Stimulated activated naive CD8-positive, alpha-beta T cell treated with anti-CD3 and anti-CD28 coated beads, Interleukin-15, amount 100 ng/mL, for 72 hours (primary cell): ENCODE measurements at places on chromosomes 5 and 9.

GRCh38 chr5:151075698-151076331 is 5.0 kb downstream of the TNIP1 start:
- no peak for DNase-seq

DNA sequence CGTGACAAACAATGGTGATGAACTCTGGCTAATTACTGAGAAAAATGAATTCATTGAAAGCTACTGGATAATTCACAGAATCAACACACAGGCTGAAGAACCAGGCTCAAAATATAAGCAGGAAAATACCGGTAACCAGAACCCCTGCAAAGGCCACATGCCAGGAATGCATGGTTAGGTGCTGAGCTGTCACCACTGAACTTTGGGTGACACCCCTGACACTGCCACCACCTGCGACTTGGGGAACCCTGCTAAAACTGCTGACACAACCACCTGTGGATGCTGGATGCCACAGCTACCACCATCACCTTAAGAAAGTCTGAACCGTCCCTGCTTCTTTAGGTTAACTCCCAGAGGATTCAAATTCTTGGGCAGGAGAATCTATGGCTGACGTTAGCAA is 72.0 kb upstream of the NR4A3 start:
- no peak for DNase-seq

DNA sequence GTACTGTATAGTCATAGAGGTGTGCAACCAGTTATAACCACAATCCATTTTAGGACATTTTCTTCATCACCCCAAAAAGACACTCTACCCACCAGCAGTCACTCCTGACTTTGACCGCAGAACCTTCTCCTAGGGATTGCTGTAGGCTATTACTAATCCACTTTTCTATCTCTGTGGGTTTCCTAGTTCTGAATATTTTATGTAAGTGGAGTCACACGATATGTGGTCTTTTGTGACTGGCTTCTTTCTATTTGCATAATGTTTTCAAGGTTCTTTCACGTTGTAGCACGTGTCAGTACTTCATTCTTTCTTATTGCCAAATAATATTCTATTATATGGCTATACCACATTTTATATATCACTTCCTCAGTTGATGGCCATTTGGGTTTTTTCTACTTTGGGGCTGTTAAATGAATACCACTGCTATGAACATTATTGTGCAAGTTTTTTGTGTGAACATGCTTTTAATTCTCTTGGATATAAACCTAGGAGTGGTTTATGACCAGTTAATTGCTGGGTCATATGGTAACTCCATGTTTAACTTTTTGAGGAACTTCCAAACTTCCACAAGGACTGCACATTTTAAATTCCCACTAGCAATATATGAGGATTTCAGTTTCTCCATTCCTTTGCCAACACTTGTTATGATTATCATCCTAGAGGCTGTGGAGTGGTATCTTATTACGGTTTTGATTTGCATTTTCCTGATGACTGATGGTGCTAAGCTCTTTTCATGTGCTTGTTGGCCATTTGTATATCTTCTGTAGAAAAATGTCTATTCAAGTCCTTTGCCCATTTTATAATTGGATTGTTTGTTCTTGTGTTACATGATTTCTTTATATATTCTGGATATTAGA is 37.8 kb downstream of the MRRF start:
- DNase-seq, result no peak

GRCh38 chr5:121350181-121350930 is 501.3 kb upstream of the FTMT start:
- no peak for DNase-seq

GRCh38 chr9:35108461-35108860 is 5.5 kb upstream of the STOML2 start:
- no peak for DNase-seq

- no peak for DNase-seq
These were observed 4.1 kb upstream of the ASPN start for GRCh38 chr9:92486371-92486770.

- DNase-seq, result no peak
These were observed 12.8 kb downstream of the AFAP1L1 start for GRCh38 chr5:149284501-149284900.

DNA sequence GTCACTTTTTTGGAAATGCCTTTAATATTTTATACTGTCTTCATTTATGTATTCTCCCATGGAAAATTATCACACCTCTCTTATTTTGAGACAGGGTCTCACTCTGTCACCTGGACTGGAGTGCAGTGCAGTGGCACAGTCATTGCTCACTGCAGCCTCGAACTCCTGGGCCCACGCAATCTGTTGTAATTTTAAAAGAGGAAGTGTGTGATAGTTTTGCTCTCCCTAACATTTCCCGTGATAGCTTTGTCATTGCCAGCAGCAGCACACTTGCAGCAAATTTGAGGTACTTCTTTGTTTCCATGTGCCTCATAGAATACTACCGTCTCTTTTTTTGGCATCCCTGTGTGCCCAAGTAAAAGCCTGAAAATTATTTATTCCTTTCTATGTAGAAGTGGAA is 103.5 kb downstream of the RNF180 start:
- DNase-seq, result no peak

GRCh38 chr9:100426189-100426529 is 784 bp upstream of the MSANTD3 start:
- DNase-seq, result no peak

GRCh38 chr5:125341436-125341835 is 595.0 kb upstream of the ZNF608 start:
- no peak for DNase-seq

DNA sequence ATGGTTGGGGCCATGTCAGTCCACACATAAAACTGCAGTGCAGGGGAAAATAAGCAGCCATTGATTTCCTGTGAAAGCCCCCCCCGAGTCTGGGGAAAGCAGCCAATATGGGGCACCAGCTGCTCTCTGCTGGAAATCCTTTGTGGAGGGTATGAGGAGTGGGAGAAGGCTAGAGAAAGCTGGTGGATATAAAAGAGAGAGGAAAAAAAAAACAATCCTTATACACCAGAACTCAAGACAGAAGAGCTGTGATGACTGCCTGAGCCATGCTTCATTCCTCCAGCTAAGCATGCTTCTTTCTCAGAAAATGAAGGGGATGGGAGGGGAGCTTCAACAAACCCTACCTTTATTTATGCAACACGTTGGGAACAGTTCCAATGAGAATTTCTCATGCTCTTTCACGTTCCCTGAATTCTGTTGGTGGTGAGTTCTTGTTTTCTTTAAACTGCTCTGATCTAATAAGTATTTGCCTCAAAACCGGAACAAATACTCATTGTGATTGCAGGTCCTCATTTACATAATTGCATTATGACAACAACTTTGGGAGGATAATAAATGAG is 688.0 kb upstream of the SEMA6A start:
- no peak for DNase-seq

DNA sequence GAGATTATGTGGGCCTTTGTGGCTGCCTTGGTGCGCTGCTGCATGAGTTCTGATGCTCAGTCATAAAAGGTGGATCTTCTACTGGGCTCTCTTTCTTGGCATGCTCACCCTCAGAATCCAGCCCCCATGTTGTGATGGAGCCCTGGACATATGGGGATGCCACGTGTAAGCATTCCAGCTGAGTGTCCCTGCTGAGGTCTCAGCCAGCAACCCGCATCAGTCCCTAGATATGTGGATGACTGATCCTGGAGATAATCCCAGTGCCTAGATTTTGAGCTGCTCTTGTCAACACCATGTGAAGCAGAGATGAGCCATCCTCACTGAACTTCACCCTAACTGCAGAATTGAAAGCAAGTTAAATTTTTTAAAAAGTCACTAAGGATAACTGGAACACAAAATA is 390.1 kb downstream of the DMRT2 start:
- no peak for DNase-seq
